ENCODE measurements at places on chromosomes 2 and 18.

DNA sequence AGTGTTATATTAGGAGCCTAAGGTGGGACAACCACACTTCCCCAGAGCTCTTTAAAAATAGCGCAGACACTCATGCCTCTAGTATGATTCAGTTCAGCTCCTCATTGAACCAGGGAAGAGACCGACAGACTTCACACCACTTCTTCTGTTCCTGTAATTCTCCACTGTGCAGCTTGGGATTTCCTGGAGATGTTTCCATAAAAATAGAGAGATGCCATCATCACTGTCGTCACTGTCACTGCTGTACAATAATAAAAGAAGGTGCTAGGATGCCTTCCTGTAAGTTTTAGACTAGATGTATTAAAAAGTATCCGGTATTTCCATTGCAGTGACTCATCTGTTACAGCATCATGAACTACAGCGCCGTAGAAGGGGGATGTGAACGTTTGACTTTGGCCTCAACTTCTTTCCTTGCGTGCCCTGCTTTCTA, 110.9 kb downstream of the FAM210A start:
- DNase-seq: no peak

GRCh38 chr2:145273840-145274239, 753.9 kb upstream of the ZEB2 start:
- DNase-seq: no peak

- DNase-seq: no peak
Measured at GRCh38 chr2:73243884-73244570, 9.9 kb downstream of the CCT7 start.

DNA sequence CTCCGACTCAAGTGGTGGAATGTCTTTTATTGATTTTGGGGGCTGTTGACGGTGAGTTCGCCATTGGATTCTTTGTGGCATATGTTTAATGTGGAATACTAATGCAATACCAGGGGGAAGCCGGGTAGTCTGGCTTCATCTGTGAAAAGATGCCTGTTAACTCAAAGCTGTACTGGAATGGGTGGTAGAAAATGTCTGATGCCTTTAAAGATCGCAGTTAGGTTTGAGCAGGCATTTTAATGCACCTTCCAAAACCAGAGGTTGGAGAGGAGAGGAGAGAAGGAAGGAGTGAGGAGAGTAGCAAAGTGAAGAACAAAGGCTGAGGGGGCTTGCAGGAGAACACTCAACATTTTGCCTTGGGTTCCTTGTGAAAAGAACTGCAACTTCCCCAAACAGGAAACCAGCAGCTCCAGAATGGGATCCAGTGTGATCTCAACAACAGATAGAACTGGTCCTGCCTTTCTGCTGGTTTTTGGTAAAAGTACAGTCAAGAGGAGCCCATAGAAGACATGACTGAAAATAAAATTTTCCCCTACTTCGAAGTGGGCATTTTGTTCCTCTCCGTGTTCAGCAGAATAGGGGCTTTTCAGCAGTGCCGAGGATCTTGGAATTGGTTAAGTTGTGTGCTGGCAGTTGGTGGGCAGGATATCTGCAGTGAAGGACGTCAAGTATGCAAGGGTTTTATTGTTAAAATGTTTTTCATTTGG, 1.5 kb downstream of the ZNF532 start:
- no peak for DNase-seq
